ENCODE measurements at places on chromosomes 5 and 9.

DNA sequence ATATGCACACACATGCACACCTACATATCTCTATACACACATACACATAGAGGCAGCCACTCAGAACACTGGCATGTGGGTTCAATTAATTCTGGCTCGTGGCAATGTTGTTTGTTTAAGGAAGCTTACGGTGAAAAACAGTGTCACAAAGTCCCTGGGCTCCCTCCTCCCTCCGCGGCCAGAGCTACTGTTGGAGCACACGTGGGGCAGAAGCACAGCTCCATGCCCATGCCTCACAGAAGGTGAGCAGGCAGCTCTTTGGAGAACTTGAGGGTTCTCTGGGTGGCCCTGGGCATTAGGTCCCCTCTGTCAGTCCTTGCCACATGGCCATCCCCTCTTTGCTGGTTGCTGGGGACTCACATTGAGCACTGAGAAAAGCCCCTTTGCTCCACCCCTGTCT is 107.5 kb downstream of the GADD45G start:
- DNase-seq, result no peak

- DNase-seq, result no peak
Measured at GRCh38 chr5:131825404-131826013, 28.7 kb upstream of the FNIP1 start.

- DNase-seq, result peak; percentile 77
Measured at GRCh38 chr9:447230-448025, 232.8 kb downstream of the DOCK8 start.

GRCh38 chr5:133406208-133406976 is 205.9 kb downstream of the FSTL4 start:
- no peak for DNase-seq

DNA sequence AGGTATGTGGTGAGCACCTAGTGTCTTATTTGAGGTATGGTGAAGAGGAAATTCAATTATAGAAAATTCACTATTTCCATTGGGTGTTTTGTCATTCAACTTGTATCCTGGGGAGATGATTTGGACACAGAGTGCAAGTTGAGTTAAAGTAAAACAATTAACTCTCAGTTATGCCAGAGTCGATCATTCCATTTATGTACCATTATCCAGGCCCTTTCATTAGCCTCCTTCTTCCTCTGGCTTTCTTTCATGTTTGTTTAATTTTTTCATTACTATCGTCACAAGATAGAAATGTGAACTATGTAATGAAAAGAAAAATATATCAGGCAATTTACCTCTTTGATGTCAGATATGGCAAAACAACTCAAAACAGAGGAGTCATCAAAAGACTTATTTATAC is 1347.2 kb upstream of the NUDT12 start:
- DNase-seq, result no peak

DNA sequence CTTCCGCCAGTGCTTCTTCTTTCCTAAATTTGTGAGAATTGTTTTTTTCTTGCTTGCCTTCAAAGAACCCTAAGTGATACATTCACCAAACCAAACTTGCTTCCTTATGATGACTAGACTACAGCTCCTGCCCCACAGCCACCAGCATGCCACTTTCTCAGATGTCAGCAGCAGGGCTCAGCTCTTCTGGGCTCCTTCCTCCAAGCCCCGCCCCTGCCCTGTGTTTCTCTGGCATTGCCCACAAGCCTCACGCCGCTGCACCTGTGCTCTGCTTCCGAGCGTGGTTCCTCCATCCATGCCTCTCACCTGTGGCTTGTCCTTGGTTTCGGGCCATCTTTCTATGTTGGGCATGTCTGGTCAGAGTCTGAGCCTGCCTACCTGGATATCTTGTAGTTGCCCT is 10.6 kb downstream of the UNC5A start:
- DNase-seq, result no peak

DNA sequence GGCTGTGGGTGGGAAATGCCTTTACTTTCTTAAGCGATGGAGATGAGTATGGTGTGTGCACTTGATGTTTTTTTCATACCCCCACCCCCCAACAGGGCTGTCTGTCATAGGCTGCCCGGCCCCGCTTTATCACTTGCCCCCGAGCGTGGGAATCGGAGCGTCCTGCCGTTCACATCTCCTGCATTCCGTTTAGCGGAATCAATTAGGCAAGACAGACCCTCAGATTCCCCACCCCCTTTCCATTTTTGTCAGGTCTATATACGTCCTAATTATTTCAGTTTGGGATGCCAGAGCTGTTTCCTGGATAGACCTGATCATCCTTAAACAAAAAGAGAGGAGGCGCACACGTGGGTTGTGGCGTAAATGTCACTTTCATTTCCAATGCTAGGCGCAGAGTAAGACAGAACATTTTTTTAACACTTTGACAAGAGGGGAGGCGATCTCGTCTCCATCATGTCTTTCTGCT is 217.2 kb downstream of the MEF2C start:
- DNase-seq, result no peak

DNA sequence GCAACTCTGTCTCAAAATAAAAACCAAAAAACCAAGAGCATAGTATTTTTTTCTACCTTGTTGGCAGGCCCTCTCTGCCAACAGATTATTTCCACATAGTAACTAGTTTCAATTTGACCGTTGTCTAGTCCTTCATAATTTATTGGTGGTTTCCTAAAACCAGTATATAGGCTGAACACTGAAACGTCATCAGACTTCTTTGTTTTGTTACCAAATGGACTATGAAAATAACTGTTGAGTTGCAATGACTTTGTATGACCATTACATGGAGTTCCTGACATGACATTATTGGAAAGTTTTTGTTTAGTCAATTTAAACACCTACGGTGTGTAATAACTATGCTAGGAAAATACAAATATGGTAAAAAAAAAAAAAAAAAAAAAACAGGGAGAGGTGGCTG is 1.7 kb downstream of the AGGF1 start:
- DNase-seq, result no peak

- DNase-seq, result no peak
Measured at GRCh38 chr9:120702075-120702474, 12.2 kb downstream of the MEGF9 start.

DNA sequence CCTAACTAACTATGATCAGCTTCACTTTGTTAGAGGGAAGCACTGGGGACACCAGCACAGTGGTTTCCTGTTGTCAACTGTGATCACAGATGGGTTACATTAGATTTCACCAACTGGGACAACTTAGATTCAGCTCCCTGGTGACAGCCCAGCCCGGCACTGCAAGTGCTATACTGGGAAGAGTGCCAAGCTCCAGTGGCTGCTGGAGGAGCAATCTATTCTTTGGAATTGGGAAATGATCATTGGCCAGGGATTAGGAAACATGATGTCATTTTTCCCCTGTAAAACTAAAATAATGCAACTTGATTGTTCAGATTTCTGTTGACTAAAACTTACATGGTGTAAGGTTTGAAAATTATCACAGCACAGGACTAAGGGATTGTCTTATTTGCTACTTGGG is 33.2 kb downstream of the PTGR1 start:
- no peak for DNase-seq

DNA sequence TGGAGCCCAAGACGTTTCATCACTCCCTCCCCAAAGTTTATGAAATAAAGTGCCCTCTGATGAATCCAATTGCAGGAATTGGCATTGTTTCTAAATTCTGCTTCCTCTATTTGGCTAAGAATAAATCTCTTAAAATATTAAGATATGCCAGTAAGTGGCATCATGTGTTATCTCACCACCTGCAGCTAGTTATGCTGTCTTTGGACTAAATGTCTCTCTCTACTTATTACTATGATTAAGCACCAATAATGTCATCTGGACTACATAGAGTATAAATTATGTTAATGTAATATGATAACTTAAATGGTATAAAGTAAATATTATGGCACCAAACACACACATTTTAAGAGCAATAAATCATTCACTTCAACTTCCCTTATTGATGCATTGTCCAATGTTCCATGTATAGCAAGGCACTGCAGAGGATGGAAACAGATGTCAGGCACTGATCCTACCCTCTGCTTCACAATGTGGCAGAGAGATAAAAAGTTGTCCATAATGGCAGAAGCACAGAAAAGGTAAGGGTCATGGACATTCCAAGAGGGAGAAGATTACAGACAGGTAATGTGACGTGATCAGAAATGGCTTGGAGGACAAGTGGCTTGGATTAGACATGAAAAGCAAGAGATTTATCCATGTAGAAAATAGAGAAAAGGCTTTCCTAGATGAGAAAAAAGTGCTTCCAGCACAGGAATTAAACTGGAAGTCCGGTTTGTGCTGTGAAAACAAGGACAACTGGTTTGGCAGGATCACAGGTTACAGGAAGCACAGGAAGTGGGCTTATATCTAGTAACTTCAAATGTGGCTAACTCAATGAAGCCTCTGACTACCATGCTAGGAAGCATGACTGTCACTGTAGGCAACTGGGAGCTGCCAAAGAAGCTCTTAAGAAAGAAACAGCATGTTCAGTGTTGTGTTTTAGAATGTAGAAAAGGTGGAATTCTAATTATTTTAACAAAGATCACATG is 26.7 kb downstream of the MARCHF11 start:
- no peak for DNase-seq

GRCh38 chr5:1552521-1553255 is 28.9 kb upstream of the LPCAT1 start:
- DNase-seq, result no peak

GRCh38 chr5:84255315-84255714 is 129.4 kb downstream of the EDIL3 start:
- DNase-seq, result no peak

DNA sequence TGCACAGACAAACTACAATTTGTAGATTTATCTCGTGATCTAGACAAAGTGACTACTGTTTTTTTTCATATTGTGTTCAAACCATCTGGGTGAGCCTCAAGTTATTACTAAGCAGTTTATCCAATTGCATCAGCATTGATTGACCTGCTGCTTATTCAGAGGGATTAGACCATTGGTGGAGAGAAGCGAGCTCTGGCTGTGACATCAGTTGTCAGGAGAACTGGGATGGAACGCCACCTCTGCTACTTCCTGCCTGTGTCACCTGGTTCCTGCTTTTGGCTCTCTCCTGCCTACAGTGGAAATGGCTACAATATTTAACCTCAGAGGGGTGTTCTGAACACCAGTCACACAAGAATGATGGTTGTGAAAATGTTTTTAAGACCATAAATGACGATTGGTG is 12.1 kb downstream of the NR4A3 start:
- DNase-seq, result no peak

GRCh38 chr9:101366038-101366756 is 18.6 kb downstream of the BAAT start:
- DNase-seq, result no peak
